CD4-positive, CD25-positive, alpha-beta regulatory T cell (primary cell): ENCODE measurements at places on chromosomes 5 and 9. TPM values are rescaled to one million over a fixed set of nuclear protein-coding genes. Genes with fewer than 3 reads are reported as not detected.

GRCh38 chr9:115262477-115262876 is 144.5 kb upstream of the TNC start:
- H3K27me3 ChIP-seq = no peaks in the 10 kb centered on the region
- H3K27ac ChIP-seq = no peak overlapping the region
- H3K4me1 ChIP-seq = no peaks in the 10 kb centered on the region

DNA sequence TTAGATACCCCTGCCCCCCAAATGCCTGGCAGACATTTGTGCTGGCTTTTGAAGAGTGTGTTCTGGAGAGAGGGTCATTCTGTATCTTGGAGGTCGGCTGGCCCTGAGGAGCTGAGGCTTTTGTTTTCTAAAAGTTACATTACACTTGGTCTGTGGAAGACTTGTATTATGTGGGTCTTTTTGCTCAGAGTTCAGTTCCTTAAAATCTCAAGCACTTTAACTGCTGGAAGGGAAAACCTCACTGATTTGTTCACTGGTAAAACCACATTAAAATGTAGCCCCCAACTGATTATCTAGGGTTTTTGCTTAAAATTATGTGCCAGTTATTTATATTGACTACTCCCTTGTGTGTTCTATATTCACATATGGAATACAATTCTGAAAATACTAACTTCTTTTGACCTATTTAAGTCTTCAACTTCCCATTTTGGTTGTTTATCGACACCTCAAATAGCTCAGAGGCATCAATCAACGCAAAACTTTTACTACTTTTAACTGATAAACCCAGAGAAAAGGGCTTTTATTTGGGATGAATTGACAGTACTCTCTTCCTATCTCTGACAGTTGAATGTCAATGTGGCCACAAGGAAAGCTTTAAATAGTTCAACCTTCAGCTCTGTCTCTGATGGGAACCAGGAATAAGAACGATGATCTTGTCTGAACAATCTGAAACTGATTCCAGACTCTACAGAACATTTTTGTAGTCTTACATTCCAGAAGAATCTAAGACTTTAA is 54.0 kb upstream of the MAP3K1 start:
- DNase-seq = no peak
- no peak overlapping the region for H3K4me3 ChIP-seq
- no peaks in the 10 kb centered on the region for H3K4me1 ChIP-seq
- H3K36me3 ChIP-seq = no peaks in the 10 kb centered on the region

Gene TAS2R1
- total RNA-seq = not detected

Gene ALDH1A1
- total RNA-seq = 1.0 TPM
